T-helper 1 cell (primary cell): ENCODE measurements at places on chromosomes 3 and 15.

- no peak for DNase-seq
These were observed 88.4 kb upstream of the ATP11B start for GRCh38 chr3:182704926-182705325.

- DNase-seq = no peak
These were observed 211.9 kb upstream of the IL12A start for GRCh38 chr3:159776779-159777178.

DNA sequence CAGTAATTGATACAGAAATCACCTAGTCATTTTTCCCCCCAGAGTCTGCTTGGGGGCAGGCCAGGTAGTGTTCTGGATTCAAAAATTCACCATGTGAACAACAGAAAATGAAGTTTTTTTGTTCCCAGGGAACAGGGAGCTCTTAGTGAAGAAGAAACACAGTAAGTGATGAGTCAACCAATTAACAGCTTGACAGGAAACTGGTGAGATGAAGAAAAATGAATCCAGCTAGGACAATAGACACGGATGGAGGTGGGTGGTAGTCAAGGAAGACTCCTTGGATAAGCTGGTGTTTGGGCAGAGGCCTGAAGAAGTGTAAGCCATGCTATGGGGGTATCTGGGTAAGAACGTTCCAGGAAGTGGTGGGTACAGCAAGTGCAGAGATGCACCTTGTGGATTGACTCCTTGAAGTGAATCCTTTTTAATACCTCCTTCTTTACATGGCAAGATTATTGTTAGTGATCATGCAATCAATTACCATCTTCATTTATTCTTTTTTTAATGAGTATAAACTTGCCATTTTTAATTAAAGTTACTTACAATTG is 339.9 kb upstream of the RGMA start:
- DNase-seq = no peak

DNA sequence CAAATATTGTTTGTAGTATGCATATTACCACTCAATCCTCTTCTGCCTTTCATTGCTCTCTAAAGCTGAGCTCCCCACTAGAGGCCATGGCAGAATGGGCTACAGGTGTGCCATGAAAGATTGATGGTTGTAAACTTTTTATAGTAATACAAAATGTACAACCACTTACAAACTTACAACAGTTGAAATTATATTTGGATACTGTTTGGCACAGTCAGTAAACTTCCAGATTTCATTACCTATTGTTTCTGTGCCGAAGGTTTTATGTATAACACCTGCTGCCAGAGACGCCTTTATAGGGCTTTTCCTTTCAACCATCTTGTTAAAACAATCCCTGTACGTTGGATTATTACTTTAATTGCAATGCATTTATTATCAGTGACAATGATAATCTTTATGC is 7.0 kb downstream of the ROPN1 start:
- no peak for DNase-seq

DNA sequence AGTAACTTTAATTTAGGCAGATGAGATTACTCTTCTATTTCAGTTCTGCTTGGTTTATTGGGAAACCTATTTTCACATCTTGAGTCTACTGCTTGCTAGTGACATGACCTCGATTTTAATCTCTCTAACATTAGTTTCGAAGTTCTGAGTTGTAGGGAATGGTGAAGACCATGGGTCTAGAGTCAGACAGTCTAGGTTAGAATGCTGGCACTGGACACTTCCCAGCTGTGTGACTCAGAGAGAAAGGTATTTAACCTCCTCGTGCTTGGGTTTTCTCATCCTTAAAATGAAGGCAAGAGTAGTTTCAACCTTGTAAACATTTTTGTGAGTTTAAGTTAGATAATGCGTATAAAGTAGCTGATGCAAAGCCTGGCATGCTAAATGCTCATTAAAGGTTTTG is 422.1 kb downstream of the GRM7 start:
- DNase-seq = no peak

GRCh38 chr3:178397836-178398235 is 138.4 kb upstream of the KCNMB2 start:
- DNase-seq = no peak

DNA sequence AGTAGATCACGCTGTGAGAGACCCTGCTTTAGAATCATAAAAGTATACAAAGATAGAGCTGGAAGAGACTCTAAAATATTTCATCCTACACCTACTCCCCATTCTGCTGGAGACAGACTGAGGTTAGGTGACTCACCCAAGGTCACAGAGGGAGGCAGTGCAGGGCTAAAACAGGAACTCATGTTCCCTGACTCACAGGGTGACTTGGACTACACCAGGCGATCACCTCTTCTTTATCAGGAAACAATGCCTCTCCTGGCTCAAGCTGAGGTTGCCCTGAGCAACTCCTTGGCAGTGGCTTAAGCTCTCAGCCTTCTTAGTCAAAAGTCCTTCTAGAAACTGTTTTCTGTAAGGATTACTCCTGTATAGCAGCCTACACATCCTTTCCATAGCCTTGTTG is 26.4 kb upstream of the TNFAIP8L3 start:
- DNase-seq = no peak

- peak; percentile 79 for DNase-seq
These were observed at the start of gene ST6GAL1 for GRCh38 chr3:186930143-186930640. ST6GAL1 (plus strand) TSS chr3:186930526; CDS start chr3:187042704, 112,178 bp downstream.

DNA sequence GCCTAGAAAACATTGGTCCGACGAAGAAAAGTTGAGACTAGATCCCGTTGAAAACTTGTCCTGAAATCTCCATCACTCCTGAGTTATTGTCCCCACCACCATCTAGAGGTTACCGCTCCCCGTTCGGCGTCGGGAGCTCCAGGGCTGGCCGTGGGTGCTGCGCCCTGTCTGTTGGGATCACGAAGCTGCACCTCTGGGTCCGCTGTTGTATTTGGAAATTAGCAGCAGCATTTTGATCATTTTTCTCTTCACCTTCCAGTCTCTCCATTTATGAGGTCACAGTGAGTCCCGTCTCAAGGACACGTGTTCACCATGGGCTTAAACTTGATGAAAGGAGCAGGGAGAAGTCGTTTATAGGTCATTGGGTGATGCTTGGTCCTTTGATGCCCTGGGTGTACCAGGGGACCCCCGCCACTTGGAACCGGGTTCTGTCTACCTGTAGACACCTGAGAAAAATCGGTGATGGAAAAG is 565 bp downstream of the MANF start:
- DNase-seq = no peak

GRCh38 chr15:70768257-70768883 is 5.0 kb upstream of the UACA start:
- DNase-seq = no peak

DNA sequence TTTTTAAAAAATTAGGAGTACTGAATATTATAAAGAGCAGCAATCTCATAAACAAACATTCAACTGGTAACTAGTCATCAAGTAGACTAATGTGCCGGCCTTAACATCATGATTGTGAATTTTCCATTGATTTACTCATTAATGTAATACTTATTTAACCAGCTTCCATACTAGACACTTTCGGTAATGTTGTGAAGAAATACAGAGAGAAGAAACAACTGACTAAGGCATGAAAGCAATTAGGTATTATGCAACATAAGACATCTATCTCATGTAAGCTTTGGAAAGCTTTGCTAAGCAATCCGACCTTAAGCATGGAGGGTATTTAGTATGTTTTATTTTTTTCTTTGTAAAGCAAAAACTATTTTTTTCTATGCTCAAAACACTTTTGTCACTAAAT is 108.0 kb downstream of the IL1RAP start:
- DNase-seq = peak; percentile 14

- no peak for DNase-seq
These were observed 15.1 kb downstream of the LACTB start for GRCh38 chr15:63136742-63137141.
